ENCODE measurements at places on chromosomes 16 and 17. TPM values are rescaled to one million over a fixed set of nuclear protein-coding genes. Genes with fewer than 3 reads are reported as not detected.
A peak's percentile ranks its signal among the peaks of the same experiment; 100 is the strongest.

Gene MYH1
- 0.03 TPM for polyA plus RNA-seq

DNA sequence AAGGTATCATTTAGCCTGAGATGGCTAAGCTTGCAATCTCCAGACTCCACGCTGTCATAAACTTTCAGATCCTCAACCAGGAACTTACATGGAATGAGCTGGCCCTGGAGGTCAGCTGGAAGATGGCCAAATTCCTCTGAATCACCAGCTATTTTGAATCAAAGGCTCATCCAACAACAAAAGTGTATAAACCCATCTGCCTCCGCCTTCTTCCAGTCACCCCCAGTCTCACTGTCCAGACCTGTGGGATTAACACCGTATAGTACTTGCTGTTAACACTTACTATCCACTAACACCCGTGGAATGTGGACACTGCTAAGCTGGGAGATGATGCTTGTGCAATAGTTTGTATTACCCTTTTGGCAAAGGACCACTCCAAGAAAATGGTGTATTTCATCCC lies 1.9 kb upstream of the LCMT1 start:
- peak; percentile 44 for DNase-seq

DNA sequence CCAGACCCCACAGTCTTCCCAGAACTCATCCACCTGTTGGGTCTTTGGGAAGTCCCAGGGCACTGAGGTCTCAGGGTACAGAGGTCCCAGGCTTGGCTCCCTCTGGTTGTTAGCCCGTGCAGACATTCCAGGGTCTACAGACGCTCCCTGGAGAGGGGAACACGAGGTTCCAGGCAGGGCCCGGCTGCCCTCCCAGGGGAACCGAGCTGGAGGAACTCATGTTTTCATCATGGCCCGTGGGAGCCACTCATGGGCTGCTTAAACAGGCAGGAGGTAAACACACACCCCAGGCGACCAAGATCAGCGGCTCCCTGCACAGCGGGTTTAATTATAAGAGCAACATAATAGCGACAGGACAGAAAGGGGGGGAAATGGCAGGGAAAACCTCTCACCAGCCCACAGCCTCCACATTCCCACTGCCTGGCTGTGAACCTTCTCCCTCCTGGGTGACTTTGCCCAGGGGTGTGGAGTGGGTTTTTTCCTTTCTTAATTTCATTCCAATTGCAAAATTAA lies 36.5 kb downstream of the TRARG1 start:
- DNase-seq, result no peak

GRCh38 chr16:76639685-76640289 lies 362.6 kb downstream of the CNTNAP4 start:
- peak; percentile 5 for DNase-seq

DNA sequence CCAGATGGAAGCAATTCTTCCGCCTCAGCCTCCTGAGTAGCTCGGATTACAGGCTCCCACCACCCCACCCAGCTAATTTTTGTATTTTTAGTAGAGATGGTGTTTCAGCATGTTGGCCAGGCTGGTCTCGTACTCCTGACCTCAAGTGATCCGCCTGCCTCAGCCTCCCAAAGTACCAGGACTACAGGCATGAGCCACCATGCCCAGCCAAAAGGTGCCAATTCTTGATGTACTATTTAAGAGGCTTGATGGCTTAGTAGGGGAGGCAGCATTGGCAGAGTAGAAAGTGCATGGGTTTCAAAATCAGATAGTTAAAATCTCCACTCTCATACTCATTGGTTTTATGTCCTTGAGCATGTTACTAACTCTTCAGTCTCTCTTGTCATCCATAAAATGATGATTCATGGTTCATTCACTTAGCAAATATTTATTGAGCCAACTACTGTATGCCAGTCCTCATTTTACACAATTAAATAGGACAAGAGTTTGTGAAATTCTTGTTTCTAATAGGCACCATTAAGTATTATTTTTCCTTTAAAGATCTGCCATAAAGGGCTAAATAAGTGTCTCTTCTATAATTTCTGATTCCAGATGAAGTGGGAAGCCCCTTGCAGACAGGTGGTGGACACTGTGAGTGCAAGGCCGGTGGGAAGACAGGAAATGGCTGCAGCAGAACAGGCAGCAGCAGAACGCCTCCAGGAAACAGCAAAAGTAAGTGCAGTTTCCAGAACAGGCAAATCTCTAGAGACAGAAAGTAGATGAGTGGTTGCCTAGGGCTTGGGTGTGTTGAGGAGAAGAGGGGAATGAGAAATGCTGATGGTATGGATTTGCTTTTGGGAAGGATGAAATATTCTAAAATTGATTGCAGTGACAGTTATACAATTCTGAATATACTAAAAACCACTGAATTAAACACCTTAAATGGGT lies 8.2 kb upstream of the RPL27 start:
- DNase-seq, result no peak

DNA sequence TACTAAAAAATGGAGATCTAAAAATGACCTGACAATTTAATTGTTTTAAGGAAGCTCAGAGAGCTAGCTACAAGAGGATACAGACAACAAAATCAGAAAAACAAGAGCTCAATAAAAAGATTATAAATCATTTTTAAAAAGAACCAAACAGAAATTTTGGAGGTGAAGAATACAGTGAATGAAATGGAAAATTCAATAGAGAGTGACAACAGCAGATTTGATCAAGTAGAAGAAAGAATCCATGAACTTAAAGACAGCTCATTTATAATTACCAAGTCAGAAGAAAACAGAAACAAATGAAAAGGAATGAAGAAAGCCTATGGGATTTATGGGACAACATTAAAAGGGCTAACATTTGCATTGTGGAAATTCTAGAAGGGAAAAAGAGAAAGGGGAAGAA lies 136.6 kb upstream of the CACNG5 start:
- no peak for DNase-seq

Gene SENP3
- polyA plus RNA-seq, result 61.6 TPM

GRCh38 chr17:50125420-50125997 lies 4.5 kb downstream of the SAMD14 start:
- DNase-seq, result no peak

Gene KCNG4
- polyA plus RNA-seq, result 0.04 TPM

DNA sequence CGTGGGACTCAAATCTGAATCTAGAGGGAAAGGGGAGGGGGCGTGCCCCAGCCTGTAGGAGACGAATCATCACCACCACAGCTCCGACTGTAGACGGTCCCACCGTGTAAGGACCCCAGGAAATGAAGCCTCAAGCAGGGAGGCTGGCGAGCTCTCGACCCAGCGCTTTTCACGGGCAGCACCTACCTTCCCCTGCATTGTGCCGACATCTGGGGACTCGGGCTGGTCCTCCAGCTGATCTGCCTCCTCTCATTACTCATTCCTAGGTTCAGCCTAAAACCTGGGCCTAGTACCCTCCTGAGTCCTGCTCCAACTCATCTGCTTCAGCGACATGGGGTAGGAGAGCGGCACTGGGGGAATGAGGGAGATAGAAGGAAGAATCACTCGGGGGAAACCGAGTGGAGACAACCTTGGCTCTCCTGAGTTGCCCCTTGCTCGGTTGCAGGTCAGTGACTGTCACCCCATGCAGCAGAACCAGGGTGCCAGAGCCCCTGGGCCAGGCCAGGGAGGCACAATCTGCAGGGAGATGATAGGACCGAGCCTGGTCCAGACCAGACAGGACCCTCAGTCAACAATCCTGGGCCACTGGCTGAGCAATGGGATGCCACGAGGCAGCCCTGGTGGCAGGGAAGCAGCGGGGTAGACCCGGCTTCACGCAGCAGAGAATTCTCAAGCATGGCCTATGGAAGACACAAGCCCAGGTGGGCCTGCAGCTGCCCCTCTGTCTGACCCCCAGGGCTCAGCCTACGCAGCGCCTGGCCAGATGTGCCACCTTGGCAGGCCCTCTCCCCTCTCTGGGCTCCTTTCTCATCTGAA lies 833 bp upstream of the BCAR1 start:
- DNase-seq, result no peak

Gene RCVRN
- polyA plus RNA-seq, result 0.08 TPM

GRCh38 chr16:50830698-50831097 lies 88.8 kb downstream of the CYLD start:
- no peak for DNase-seq

GRCh38 chr16:14146445-14146844 lies 75.3 kb downstream of the MRTFB start:
- DNase-seq, result no peak

DNA sequence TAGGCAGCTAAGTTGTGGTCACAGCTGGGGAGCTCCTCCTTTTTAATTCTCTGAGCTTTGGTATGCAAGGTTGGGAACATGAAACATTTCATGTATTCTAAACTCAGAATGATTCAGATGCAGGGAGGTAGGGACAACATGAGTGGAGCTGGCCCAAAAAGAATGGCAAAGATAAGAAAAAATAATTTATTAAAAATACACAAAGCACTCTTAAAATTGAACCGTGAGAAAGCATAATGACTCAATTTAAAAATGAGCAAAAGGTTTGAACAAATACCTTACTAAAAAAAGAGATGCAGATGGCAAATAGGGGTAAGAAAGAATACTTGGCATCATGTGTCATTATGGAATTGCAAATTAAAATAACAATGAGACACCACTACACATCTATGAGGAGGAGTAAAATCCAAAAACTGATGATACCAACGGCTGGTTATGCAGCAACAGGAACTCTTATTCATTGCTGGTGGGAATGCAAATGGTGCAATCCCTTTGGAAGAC lies 175.6 kb upstream of the IRX3 start:
- no peak for DNase-seq

Gene MAP1LC3B
- 63.3 TPM for polyA plus RNA-seq

DNA sequence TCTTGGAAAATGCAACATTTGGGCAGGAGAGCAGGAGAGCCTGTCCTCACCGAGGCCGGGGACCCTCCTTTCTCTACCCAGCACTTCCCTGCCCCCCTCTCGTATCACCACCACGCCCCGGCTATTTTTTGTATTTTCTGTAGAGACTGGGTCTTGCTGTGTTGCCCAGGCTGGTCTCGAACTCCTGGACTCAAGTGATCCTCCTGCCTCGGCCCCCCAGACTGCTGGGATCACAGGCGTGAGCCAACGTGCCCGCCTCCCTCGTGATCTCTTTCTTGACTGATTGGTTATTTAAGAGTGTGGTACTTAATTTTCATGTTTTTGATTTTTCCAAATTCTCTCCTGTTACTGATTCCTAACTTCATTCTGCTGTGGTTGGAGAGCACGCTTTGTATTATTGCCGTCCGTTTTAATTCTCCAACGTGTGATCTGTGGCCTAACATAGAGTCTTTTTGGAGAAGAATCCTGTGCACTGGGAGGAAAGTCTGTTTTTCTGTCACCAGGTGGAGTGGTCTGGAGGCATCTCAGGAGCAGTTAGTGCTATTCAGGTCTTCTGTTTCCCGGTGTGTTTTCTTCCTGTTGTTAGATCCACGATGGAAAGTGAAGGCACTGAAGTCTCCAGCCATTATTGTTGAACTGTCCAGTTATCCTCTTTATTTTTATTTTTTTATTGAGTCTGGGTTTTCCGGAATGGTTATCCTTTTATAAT lies 40.4 kb downstream of the ZNF778 start:
- DNase-seq, result no peak

Gene PRSS36
- 1.6 TPM for polyA plus RNA-seq

GRCh38 chr17:7313890-7314718 lies 1.1 kb downstream of the GPS2 start:
- DNase-seq, result no peak

GRCh38 chr17:6108382-6108781 lies 38.2 kb downstream of the WSCD1 start:
- no peak for DNase-seq

DNA sequence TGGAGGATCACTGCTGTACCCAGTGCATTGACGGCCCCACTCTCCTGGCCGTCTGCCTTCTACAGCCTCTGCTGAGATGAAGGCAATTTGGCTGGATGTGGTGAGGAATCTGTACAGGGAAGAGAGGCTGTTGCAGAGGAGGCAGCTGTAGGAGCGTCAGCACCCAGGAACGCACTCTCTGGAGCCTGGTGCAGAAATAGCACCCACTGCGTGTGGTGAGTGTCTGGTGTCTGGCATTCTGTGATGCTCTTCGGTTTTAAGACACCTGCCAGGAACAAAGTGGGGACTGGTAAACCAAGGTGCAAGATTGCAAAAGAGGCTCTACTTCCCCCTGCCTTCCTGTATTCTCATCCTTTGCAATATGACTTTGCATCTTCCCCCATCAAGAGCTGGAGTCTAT lies 187.5 kb upstream of the SDK2 start:
- DNase-seq, result no peak

GRCh38 chr17:37043201-37043600 lies 94.4 kb downstream of the AATF start:
- DNase-seq, result no peak

GRCh38 chr17:35006961-35007360 lies 26.6 kb downstream of the LIG3 start:
- no peak for DNase-seq

GRCh38 chr17:80941171-80941570 lies 50.5 kb upstream of the CHMP6 start:
- DNase-seq, result no peak

GRCh38 chr16:17408296-17408695 lies 62.5 kb downstream of the XYLT1 start:
- DNase-seq, result no peak

DNA sequence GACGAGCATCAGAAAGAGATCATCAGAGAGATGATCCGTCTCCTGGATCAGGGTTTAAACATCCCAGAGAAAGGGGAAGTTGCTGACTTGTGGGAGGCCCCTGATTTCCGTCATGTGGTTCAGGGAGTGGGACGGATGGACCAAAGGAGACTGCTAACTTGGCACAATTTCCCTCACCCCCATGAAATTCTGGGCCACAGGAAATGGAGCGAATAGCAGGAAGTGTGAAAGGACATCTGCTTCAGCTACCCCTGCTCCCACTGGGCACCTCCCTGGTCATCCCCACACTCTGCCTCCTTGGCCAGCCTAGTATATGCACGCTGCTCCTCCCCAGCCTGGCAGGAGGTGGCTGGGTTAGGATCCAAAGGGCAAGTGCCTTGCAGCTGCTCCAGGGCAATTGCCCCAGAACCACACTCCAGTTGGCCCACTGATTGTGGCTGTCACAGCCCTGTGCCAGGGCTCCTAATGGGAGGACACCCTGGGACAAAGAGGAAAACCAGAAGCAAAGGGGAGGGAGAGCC lies 1.3 kb downstream of the ARRB2 start:
- no peak for DNase-seq

DNA sequence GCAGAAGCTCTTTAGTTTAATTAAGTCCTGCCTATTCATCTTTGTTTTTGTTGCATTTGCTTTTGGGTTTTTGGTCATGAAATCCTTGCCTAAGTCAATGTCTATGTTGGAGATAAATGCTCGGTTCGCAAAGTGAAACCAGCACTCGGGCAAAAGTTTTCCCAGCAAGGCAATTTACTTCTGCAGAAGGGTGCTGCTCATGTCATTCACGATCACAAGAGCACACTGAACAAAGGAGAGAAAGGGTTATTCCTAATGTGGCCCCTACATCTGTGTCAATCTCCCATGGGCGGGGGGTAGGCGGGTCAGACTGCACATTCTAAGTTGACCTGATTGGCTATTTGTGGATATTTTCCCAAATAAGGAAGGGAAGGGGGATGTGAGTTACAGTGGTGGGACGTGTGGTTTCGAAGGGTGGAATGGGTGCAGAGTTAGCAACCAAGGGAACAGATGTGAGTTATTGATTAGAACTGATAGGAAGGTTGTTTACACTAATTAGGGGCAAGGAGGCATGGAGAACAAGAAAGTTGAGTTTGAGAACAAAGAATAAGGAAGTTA lies 23.0 kb downstream of the ATF7IP2 start:
- no peak for DNase-seq

GRCh38 chr17:82215095-82215971 lies 2.7 kb upstream of the CCDC57 start:
- no peak for DNase-seq
